ENCODE measurements at places on chromosomes 6 and 20.

DNA sequence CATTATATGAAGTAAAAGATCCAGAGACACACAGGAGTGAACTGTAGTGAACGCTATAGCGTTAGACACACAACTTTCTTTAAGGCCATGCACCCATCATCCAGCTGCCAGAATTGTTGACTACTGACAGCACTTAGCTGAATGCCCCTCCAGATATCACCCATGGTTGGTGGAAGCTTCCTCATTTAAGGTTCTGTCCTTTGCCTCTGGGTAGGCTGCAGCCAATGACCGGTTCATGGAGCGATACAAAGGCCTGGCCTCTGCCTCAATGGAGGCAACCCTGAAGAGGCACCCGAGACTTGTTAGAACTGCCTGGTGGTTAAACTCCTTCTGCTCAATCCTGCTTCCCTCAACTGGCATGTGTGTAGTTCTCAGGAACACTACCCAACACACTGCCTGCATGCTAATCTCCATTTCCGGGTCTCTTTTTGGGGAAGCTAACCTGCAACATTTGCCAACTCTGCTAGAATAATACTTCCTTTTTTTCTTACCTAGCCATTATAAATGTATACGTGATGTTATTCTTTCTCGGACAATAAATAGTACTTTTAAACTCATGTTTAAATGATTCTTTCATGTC is 49.8 kb upstream of the THEMIS start:
- DNase-seq: peak; percentile 11

GRCh38 chr6:56245903-56246351 is 1.5 kb downstream of the COL21A1 start:
- no peak for DNase-seq

GRCh38 chr20:63694584-63695423 is 1.6 kb upstream of the TNFRSF6B start:
- no peak for DNase-seq

DNA sequence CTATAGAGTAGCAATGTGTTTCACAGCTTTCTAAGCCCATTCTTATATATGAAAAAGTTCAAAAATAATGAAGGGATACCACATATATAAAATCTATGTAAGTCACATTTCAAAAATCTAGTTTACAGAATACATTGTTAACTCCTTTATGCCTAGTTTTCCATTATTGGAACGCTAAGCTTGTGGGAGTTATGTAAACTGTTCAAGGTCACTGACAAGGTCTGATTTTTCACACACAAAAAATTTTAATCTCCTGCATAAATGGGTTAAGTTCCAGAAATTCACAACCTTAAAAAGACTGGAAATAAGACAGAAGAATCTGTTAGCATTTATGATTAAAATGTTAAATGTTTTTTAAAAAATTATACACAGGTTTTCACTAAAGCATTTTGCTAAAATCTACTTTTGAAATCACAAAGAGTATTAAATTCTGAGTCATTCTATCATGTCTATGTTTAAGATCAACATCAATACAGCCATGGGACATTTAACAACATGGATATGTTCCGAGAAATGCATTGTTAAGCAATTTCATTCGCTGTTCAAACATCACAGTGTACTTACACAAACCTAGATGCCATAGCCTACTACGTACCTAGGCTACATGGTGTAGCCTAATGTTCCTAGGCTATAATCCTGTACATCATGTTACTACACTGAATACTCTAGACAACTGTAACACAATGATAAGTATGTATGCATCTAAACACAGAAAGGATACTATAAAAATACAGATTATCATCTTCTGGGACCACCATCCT is 25.4 kb downstream of the ATG5 start:
- no peak for DNase-seq

GRCh38 chr20:9412309-9412708 is 102.1 kb upstream of the LAMP5 start:
- DNase-seq: peak; percentile 24

GRCh38 chr6:27672113-27672799 is 199.4 kb upstream of the ZNF184 start:
- DNase-seq: peak; percentile 70

GRCh38 chr20:35508493-35509218 is 20.8 kb downstream of the C20orf173 start:
- DNase-seq: no peak

- no peak for DNase-seq
Measured at GRCh38 chr20:21182832-21183563, 57.1 kb downstream of the KIZ start.

DNA sequence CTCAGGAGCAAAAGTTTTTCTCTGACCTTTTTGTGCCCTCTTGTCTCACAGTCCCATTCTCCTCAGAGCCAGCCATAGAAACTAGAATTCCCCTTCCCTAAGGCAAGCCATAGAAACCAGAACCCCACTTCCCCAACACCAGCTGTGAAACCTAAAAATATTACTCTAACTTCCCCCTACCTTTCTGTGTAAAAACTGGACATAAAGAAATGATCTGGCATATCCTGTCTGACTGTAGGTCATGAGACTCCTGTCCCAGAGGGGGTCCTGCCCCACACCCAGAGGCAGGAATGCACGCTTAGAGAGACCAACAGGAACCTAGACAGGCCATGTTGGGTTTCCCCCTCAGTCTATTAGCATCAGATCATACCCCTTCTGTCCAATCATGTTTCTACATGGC is 140.6 kb upstream of the SLC22A16 start:
- peak; percentile 26 for DNase-seq

DNA sequence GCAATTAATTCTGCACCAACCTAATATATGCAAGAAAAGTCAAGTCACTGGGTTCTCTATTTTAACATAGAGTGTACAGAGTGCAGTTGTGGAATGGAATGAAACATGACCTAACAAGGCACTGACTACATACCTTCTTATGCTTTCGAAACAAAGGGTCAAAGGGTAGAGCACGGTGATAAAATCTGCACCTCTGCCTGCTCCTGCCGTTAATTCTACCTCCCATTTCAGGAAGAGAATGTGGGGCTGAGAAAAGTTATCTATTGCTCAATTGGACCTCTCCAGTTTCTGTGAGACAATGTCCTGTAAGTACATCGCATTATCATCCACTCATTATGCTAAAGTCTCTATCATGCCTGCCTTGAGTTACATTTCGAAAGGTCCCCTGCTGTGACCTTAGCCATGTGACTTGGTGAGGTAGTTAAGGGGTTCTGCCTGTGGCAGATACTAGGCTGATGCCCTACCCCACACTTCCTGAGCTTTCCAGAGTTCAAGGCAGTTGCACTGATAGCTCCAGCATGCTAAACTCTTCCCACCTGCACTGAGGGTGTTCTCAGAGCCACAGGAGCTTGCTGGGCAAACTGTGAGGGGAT is 14.0 kb upstream of the MOCS1 start:
- DNase-seq: no peak

- no peak for DNase-seq
Measured at GRCh38 chr6:35228481-35228880, 14.7 kb downstream of the SCUBE3 start.

DNA sequence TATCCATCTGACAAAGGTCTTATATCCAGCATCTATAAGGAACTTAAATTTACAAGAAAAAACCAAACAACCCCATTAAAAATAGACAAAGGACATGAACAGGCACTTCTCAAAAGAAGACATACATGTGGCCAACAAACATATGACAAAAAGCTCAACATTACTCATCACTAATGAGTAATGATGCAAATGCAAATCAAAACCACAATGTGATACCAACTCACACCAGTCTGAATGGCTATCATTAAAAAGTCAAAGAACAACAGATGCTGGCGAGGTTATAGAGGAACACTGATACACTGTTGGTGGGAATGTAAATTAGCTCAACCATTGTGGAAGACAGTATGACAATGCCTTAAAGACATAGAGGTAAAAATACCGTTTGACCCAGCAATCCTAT is 13.9 kb downstream of the MACROD2 start:
- no peak for DNase-seq

- DNase-seq: no peak
Measured at GRCh38 chr20:51750037-51750769, 18.0 kb downstream of the ATP9A start.

- no peak for DNase-seq
Measured at GRCh38 chr6:73727114-73727513, 31.1 kb downstream of the CD109 start.

- no peak for DNase-seq
Measured at GRCh38 chr6:119568580-119568979, 219.0 kb upstream of the MAN1A1 start.

DNA sequence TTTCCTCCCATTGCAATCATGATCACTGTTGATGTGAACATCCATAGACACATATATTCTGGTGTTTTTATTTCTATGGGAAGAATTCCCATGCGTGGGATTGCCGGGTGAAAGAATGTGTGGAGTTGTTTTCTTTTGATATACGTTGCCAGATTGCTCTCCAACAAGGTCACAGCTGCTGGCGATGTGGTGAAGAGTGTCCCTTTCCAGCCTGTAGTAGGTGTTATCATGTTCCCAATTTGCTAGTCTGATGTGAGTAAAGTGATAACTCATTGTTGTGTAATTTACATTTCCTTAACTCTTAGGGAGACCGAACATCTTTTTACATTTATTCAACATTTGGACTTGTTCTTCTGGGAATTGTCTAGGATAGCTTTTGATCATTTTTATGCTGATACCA is 14.5 kb upstream of the ELMO2 start:
- no peak for DNase-seq

DNA sequence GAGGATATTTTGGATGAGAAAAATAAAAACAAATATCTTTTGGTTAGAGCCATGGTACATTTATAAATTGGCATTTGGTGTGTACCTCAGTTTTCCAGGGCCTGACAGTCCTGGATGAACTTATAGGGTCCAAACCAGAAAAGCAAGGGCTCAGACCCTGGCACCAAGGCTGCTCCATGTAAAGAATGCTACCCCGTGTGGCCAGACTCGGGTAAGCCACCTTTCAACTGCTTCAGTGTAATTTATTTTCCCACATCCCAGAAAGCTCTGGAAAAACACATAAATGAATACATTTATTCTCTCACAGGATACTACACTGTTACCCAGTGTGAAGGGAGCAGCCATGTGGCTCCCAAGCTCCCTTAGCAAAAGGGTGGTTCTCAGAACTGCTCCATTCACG is 13.8 kb downstream of the MRPL14 start:
- no peak for DNase-seq

DNA sequence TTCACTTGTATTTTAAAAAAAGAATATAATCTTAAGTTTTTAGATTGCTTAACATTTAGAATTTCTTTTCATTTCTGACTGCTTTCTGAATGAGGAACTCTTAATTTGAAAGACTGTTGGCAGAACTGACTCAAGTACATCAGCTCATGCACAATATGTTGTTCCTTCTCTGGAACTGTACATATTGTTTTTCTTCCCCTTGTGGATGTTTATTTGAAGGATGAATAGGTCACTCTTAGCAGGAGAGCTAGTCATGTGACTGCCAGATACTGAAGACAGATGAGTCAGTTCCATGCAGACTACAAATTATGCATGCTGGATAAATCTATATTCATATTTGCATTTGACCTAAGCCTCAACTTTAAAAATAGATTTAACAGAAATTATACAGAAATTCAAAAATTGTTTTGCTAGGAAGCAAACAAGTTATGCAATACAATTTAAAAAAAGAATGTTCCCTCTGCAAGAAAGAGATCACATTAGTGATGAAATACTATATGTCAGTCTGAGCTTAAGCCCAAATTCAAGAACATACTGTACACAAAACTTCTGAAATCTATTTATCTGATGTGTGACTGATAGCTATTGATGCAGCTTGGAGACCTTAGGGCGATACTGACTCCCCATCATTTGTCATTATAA is 1274.9 kb upstream of the GJE1 start:
- no peak for DNase-seq

DNA sequence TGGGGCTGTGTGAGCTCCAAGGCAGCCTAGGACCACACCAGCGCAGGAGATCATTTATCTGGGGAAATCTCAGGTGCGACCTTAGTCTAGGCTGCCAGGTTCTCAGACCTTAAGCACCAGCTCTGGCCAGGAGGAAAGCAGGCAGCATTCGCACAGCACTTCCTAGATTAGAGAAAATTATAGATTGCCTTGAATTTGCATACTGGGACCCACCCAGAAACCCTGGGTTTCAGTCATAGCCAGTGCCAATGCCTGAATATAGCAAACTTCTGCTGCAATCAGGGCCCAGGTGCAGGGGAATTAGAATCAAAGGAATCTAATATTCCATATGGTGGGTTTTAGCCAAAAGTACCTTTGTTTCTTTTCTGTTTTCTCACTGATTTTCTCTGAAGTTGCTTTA is 204.3 kb upstream of the CST7 start:
- DNase-seq: no peak

DNA sequence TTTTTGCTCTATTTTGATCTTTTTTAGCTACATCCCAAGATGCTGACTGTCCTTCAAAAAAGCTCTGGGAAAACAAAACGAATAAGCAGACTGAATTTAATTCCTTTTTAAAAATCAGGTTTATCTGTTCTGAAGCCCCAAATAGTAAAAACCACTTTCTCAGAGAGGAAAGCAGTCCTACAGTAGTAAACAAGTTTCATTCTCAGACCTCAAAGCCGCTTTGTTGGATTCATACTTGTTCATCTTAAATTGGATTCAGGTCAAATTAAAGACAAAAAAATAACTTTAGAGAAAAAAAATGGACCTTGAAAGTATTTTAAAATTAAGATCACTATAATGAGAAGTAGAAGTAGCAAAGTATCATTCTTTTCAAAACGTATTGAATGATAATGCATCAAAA is 96.1 kb upstream of the THEMIS start:
- no peak for DNase-seq

GRCh38 chr6:15508441-15508871 is 154.4 kb downstream of the DTNBP1 start:
- DNase-seq: no peak

DNA sequence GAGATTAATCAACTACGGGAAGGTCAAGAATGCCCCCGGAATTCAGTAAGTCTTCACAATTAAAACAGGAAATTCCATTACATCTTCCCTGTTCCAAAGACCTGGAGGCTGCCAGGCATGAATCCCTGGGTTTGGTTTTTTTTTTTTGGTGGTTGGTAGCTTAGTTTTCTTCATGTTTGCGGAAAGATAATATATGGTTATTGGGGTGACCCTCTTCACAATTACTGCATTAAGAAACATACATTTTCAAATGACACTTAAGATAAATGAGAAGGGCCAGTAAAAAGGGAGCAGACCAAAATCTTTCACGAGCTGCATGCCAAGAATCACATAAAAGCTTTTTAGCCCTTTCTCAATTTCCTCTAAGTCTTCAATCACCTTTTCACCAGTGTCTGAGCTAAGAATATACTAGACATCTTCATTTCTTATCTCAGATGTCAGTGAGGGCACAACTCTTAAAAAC is 64.0 kb downstream of the KIF13A start:
- no peak for DNase-seq

GRCh38 chr6:160396292-160396691 is 48.1 kb downstream of the SLC22A3 start:
- no peak for DNase-seq

Measured in GM10248 (cell line).